Renal pelvis (tissue), 12 donors: ENCODE measurements at places on chromosomes 4 and X. TPM values are rescaled to one million over a fixed set of nuclear protein-coding genes. Genes with fewer than 3 reads are reported as not detected.

Gene SASH3
- 2.5 TPM for polyA plus RNA-seq

Gene RPA4
- not detected for polyA plus RNA-seq

Gene SERTM2
- 0.05 TPM for polyA plus RNA-seq

Gene SMR3B
- polyA plus RNA-seq: not detected

Gene PPBP
- 12.4 TPM for polyA plus RNA-seq

GRCh38 chrX:46575586-46575985, 2.0 kb downstream of the CHST7 start:
- no peak for DNase-seq

GRCh38 chrX:136635235-136635634, 12.7 kb upstream of the CD40LG start:
- no peak for DNase-seq

GRCh38 chrX:70434914-70435586, 9.6 kb upstream of the DLG3 start:
- no peak for DNase-seq

DNA sequence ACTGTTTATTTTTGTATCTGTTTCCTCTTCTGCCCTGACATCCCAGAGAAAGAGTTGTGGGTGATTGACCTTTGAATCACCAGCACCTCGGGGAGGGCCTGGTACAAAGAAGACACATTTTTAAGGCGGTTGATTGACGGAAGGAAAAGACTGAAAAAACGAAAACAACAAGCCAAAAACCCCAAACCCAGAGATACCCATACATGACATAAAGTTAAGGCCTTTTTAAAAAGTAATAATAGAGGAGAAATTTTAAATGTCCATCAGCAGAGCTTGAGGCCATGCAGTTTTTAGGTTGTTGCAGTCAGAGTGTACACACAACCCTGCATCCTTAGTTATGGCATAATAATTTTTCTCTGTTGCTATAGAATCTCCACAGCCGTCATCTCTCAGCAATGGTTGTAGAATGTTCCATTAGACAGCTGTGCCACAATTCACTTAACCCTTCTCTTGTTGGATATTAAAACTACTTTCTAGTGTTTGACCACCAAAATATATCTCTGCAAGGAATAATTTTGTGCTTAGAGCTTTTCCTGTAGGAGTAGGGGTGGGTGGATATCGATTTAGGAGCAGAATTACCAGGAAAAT, 110.2 kb downstream of the GNL3L start:
- peak; percentile 2 for DNase-seq

- DNase-seq: no peak
Observed at GRCh38 chrX:3250966-3251365, 95.5 kb downstream of the MXRA5 start.

- DNase-seq: no peak
Observed at GRCh38 chr4:143406523-143406922, 69.8 kb downstream of the GAB1 start.

DNA sequence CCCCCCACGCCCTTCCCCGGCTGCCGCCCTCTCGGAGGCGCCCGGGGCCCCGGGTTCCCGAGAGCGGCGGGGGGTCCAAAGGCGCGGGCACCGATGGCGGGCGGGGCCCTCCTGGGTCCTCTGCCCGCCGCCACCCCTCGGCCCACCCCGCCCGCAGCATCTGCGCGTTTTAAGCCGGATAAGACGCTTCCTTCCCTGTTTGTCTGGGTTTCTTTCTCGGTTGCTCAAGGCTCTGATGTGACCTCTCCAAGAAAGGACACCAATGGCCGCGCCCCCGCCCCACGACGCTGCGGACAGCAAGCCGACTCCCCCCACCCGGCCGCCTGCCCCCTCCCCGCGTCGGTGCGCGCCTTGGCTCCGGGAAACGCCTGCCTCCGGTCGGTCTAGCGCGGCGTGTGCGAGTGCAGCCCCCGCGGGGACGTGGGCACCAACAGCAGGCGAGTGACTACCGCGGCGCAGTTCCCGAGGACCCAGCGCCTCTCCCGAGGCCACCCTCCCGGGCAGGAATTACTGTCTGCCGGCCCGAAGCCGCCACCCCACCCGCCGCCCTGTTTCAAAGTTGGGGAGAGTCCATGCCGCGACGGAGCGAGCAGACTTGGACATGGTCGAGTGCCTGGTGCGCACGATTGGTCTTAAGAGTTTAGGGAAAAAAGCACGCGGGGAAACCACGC, 21.1 kb upstream of the HMX1 start:
- DNase-seq: no peak
